Osteocyte (in vitro differentiated cells): ENCODE measurements at places on chromosomes 16 and 17. TPM values are rescaled to one million over a fixed set of nuclear protein-coding genes. Genes with fewer than 3 reads are reported as not detected.
A peak's percentile ranks its signal among the peaks of the same experiment; 100 is the strongest.

SLC52A1 gene
- not detected in 2 replicates for total RNA-seq

DNA sequence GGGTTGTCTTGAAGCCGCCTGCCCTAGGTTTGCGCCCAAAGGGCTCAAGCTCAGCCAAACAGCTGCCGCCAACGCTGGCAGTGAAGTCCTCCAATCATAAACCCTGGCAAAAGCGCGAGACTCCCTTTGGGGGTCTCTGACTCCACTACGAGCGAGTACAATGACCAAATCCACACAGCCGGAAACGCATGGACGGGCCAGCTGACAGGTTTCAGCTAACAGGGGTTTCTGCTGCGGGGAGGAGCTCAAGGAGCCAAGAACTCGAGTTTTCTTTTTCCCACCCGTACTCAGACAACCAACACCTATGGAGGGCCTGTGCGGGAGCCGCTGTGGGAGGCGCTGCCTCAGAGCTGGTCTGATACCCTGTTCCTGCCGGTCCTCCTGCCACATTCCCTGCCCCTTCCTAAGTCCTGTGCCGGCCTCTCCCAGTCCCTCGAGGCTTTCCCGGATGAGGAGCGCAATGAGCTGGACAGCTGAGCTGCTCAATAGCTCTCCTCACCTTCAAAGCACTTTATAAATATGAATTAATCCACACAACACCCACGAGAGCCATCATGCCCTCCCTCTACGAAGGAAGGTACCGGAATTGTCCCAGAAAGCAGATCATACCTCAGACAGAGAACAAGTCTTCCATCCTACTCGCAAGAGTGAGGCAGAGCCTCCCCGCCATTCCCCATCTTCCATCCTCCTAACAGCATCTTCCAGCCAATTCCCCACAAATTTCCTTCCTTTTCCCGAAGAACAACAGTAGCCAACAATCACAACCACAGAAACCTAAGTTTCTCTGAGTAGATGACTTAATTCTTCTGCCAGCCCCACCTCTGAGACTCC lies 6.1 kb downstream of the ABR start:
- DNase-seq: no peak

CCDC200 gene
- total RNA-seq: not detected in 2 replicates

DNA sequence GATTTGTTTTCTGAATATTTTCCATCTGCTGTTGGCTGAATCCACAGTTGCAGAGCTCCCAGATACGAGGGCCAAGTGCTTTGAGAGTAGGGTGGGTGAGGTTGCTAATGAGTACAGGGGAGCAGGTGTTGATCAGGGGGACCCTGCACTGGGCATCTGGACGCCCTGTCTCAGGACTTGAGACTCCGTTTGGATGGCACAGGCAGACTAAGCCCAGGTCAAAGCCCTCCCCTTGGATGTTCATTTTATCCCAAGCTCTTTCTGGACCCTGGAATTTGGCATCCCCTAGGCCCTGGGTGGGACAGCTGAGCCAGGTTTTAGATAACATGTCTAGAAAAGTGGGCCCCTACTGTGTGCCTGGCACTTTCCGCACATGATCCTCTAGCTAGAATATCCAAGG lies 12.1 kb downstream of the USP6 start:
- DNase-seq: peak; percentile 56

- DNase-seq: no peak
These were observed 823 bp downstream of the TNRC6C start for GRCh38 chr17:77959126-77959925.

CHMP6 gene
- 31.1 and 35.9 TPM in 2 replicates for total RNA-seq

GRCh38 chr16:2819939-2820835 lies 3.1 kb downstream of the PRSS21 start:
- peak; percentile 75 for DNase-seq

GRCh38 chr16:29114574-29114973 lies 129.7 kb downstream of the LAT start:
- DNase-seq: peak; percentile 34

TBX21 gene
- not detected in 2 replicates for total RNA-seq

DNA sequence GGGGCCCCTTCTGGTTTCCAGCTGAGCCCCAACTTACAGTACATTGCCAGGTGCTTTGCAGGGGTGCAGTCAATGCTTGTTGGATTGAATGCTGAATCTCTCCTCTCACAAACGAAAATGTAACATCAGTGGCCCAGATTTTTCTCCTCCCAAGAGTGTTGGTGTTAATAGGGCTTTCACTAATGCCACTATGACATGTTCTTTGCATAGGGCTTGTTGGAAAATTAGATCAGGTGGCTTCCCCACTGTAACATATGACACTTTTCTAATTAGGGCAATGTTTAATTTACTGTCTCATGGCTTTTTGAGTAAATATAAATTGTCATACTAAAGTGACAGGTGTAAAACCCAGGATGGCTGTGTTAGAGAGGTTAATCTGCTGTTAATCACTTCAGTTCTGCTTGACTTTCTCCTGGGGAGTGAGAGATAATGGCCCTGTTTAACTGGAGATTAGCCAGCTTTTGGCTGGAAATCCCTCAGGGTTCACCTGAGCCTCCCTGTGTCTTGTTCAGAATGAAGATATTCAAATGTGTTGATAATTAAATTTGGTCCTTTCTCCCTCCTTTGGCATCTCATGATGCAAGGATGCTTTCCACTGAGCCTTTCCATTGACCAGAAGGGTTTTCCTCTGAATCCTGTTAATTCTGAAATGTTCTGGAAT lies 502.3 kb downstream of the RBFOX1 start:
- no peak for DNase-seq
